ENCODE measurements at places on chromosomes 6 and 20. TPM values are rescaled to one million over a fixed set of nuclear protein-coding genes. Genes with fewer than 3 reads are reported as not detected.
A peak's percentile ranks its signal among the peaks of the same experiment; 100 is the strongest.

BPIFA1 gene
- total RNA-seq: not detected

STMN3 gene
- 6.6 TPM for total RNA-seq

VGLL2 gene
- total RNA-seq: not detected

ARMH2 gene
- total RNA-seq: not detected

GJE1 gene
- total RNA-seq: not detected

FOXF2 gene
- total RNA-seq: not detected

MMUT gene
- total RNA-seq: 12.5 TPM

GRCh38 chr20:24417485-24417884 lies 51.9 kb upstream of the SYNDIG1 start:
- DNase-seq: no peak
- H3K27ac ChIP-seq: no peak overlapping the region
- H3K27me3 ChIP-seq: no peaks in the 10 kb centered on the region
- no peaks in the 10 kb centered on the region for H3K36me3 ChIP-seq
- no peak overlapping the region for H3K4me3 ChIP-seq

DNA sequence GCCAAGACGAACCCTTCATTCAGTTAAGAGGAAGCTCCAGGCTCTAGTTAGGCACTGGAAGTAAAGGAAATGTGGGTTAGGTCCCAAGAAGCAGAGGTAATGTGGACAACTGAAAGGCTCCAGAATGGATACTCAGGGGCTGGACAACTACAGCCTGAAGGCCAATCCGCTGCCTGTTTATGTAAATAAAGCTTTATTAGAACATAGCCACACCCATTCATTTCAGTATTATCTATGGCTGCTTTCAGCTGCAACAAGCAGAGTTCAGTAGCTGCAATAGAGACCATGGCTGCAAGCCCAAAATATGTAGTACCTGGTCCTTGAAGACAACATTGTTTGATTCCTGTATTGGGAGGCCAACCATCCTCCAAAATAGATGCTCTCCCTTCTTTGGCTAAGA lies 100.8 kb upstream of the MRPS10 start:
- no peak overlapping the region for H3K4me3 ChIP-seq
- no peak for DNase-seq
- H3K4me1 ChIP-seq: peaks cover 4% of the 10 kb centered on the region
- H3K27me3 ChIP-seq: no peaks in the 10 kb centered on the region
- no peaks in the 10 kb centered on the region for H3K36me3 ChIP-seq

- H3K27ac ChIP-seq: peak overlapping the region; percentile 73
- no peak overlapping the region for H3K4me3 ChIP-seq
- H3K4me1 ChIP-seq: peaks cover 10% of the 10 kb centered on the region
- no peaks in the 10 kb centered on the region for H3K36me3 ChIP-seq
- H3K27me3 ChIP-seq: no peaks in the 10 kb centered on the region
- DNase-seq: no peak
These were observed 47.2 kb downstream of the KCNS1 start for GRCh38 chr20:45053430-45054351.

- DNase-seq: peak; percentile 27
- peaks cover 32% of the 10 kb centered on the region for H3K27me3 ChIP-seq
- H3K4me3 ChIP-seq: no peak overlapping the region
- H3K27ac ChIP-seq: no peak overlapping the region
These were observed 170.0 kb downstream of the GPX5 start for GRCh38 chr6:28695715-28696114.

DNA sequence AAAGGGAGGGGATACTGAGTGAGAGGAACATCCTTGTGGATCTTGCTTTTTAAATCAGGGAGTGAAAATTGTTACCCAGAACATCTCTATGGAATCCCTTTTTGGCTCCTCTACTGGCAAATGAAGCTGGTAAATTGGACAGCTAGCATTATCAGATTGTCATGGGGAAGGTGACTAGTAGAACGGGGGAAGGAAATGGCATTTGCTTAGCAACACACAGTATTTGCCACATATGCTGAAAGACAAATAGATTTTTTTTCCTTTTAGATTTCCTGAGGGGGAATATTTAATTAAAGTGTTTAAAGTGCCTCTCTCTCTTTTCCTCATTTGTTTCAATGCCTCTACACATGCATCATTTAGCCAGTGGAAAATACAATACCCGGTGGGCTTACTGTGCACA lies 573.5 kb downstream of the BCKDHB start:
- H3K4me1 ChIP-seq: no peaks in the 10 kb centered on the region
- H3K4me3 ChIP-seq: no peak overlapping the region
- H3K27ac ChIP-seq: no peak overlapping the region
- H3K27me3 ChIP-seq: no peaks in the 10 kb centered on the region

- no peak overlapping the region for H3K4me3 ChIP-seq
- no peaks in the 10 kb centered on the region for H3K4me1 ChIP-seq
- no peak for DNase-seq
- no peak overlapping the region for H3K27ac ChIP-seq
These were observed 204.5 kb downstream of the UBE3D start for GRCh38 chr6:82861121-82861520.

- H3K4me1 ChIP-seq: peaks cover 6% of the 10 kb centered on the region
- no peaks in the 10 kb centered on the region for H3K27me3 ChIP-seq
- no peak overlapping the region for H3K27ac ChIP-seq
- H3K36me3 ChIP-seq: no peaks in the 10 kb centered on the region
These were observed 96.4 kb downstream of the AIG1 start for GRCh38 chr6:143157131-143157530.

GRCh38 chr6:148831531-148831930 lies 84.7 kb downstream of the UST start:
- no peaks in the 10 kb centered on the region for H3K4me1 ChIP-seq
- DNase-seq: no peak
- no peak overlapping the region for H3K27ac ChIP-seq
- H3K36me3 ChIP-seq: no peaks in the 10 kb centered on the region
- H3K27me3 ChIP-seq: no peaks in the 10 kb centered on the region

DNA sequence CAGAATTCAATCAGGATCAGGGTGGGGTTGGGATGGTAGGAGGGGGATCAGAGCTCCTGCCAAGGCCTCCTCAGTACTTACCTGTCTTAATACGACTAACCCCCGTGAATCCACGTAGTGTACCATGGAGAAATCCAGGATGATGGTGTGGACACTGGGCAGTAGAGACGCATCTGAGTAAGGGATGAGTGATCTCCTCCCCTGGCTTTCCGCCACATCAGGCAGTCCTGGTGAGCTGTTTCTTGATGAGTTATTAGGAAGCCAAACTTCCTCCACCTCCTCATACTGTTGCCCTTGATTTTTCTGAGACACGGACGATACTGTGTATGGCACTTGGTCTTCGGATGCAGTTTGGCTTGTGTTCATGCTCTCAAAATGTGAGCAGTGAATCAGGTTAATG lies 34.2 kb upstream of the SRPK1 start:
- no peak for DNase-seq
- no peaks in the 10 kb centered on the region for H3K4me1 ChIP-seq
- H3K36me3 ChIP-seq: no peaks in the 10 kb centered on the region
- no peak overlapping the region for H3K27ac ChIP-seq

GRCh38 chr20:8218861-8219260 lies 86.8 kb downstream of the PLCB1 start:
- no peak overlapping the region for H3K4me3 ChIP-seq
- DNase-seq: no peak
- no peak overlapping the region for H3K27ac ChIP-seq
- peaks cover 5% of the 10 kb centered on the region for H3K4me1 ChIP-seq

- no peak for DNase-seq
- no peaks in the 10 kb centered on the region for H3K27me3 ChIP-seq
- no peak overlapping the region for H3K4me3 ChIP-seq
- H3K4me1 ChIP-seq: no peaks in the 10 kb centered on the region
- no peak overlapping the region for H3K27ac ChIP-seq
- H3K36me3 ChIP-seq: no peaks in the 10 kb centered on the region
These were observed 212.5 kb downstream of the CDH4 start for GRCh38 chr20:61464307-61465303.

GRCh38 chr20:35395728-35396127 lies 16.0 kb downstream of the UQCC1 start:
- no peaks in the 10 kb centered on the region for H3K27me3 ChIP-seq
- peaks cover 6% of the 10 kb centered on the region for H3K36me3 ChIP-seq
- H3K4me3 ChIP-seq: no peak overlapping the region
- DNase-seq: no peak

- no peaks in the 10 kb centered on the region for H3K36me3 ChIP-seq
- H3K27me3 ChIP-seq: peaks cover 9% of the 10 kb centered on the region
- no peak overlapping the region for H3K27ac ChIP-seq
- DNase-seq: no peak
- no peak overlapping the region for H3K4me3 ChIP-seq
These were observed 180.5 kb upstream of the PMEPA1 start for GRCh38 chr20:57890202-57890800.

DNA sequence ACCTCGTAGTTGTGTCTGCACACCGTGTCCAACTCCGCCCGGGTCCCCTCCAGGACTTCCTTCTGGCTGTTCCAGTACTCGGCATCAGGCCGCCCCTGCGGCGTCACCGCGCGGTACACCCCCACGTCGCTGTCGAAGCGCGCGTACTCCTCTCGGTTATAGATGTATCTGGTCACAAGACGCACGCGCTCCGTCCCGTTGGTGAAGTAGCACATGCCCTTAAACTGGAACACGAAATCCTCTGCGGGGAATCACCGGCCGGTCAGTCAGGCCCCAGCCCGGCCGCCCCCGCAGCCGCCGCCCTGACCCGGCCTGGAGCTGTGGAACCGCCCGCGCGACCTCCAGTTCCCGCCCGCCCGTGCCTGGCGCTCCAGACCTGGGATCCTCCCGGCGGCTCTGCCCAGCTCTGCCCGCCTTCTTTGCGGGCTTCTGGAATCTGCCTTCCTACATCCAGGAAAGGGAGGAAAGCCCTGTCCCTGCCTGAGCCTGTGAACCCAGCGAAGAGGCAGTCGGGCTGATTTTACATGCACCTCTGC lies 1.6 kb downstream of the HLA-DQB1 start:
- H3K27me3 ChIP-seq: peaks cover 31% of the 10 kb centered on the region
- H3K27ac ChIP-seq: no peak overlapping the region
- peak overlapping the region; percentile 6 for H3K4me3 ChIP-seq
- no peaks in the 10 kb centered on the region for H3K4me1 ChIP-seq
- peak; percentile 4 for DNase-seq
- H3K36me3 ChIP-seq: no peaks in the 10 kb centered on the region

GRCh38 chr6:170296423-170296745 lies 5.5 kb upstream of the DLL1 start:
- peaks cover 3% of the 10 kb centered on the region for H3K4me1 ChIP-seq
- peaks cover 86% of the 10 kb centered on the region for H3K27me3 ChIP-seq
- H3K4me3 ChIP-seq: peak overlapping the region; percentile 38
- H3K36me3 ChIP-seq: no peaks in the 10 kb centered on the region
- no peak overlapping the region for H3K27ac ChIP-seq
- DNase-seq: no peak

Measured in cardiac muscle cell (in vitro differentiated cells and primary cell).